Stimulated activated CD4-positive, alpha-beta T cell treated with anti-CD3 and anti-CD28 coated beads, Interleukin-1b, Interleukin-23, amount 100 ng/mL, for 24 hours (primary cell): ENCODE measurements at places on chromosomes 16 and 17.

DNA sequence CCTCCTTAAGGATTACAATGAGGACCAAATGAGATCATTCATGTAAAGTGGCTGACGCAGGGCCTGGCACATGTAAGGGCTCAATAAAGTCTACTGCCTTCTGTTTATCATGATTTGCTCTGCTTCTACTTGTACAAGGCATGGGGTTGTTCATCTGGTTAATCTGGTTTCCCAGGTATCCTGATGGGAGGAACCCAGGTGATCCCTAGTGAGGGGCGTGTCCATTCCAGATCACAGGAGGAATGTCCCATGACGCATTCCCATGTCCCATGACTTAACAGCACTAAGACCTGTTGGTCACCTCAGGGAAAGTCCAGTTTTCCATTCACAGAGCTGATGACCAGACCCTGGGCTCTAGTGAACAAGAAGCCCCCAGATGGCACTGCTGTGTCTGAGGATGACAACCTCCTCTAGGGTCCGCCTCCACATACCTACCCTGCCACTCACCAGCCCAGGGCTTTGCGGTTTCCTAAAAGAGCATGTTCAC lies 11.5 kb upstream of the TPPP3 start:
- DNase-seq = no peak

DNA sequence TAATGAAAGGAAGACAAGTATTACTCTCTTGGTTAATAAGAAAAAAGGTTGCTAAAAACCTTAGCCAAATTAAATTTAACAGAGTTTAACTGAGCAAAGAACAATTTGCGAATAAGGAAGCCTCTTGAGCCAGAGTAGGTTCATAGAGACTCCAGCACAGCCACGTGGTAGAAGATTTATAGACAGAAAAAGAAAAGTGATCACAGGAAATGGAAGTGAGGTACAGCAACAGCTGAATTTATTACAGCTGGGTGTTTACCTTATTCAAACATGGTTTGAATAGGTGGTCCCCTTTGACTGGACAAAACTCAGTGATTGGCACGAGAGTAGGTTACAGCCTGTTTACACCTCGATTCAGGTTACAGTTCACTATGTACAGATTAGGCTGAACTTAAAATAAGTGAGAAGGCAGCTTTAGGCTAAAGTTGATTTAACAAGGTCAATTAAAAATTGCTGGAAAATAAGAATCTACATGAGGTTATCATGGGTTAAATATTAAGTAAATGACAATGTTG lies 3.3 kb upstream of the CCL15 start:
- no peak for DNase-seq

GRCh38 chr17:63847525-63848249 lies 5.2 kb upstream of the SMARCD2 start:
- DNase-seq = no peak

DNA sequence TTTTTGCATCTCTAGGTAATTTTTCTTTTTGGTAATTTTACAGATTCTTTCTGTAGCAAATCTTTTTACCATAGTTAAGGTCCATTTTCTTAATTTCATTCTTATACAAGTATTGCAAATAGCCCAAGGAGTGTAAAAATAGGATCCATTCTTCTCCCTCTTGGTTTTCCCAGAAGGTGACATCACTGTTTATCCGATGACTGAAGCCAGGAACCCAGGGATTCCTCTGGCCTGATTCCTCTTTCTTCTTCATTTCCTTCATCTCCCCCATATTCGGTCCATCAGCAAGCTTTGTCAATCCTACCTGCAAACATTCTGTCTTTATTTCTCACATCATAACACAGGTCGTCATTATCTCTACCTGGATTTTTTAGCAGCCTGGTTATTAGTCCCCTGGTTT lies 5.3 kb downstream of the RBBP6 start:
- no peak for DNase-seq

GRCh38 chr17:80346498-80347275 lies 68.3 kb upstream of the ENDOV start:
- no peak for DNase-seq

DNA sequence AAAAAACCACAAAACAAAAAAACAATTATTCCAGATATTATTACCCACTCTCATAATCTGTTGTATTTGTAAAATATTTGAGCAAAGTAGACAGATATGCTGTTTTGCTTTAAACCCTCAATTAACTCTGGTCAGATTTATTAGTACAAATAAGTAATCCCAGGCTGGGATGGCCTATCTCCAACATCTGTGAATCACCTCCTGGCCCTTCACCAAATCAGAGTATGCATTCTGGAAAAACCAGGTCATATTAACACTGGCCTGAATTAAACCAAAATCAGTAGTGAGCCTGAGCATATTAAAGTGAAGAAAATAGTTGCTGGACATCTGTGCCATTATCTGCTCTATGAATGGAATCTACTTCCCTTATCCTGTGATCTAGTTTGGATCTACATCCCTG lies 41.0 kb downstream of the STAT3 start:
- DNase-seq = no peak

- no peak for DNase-seq
These were observed 1.1 kb upstream of the STAT5B start for GRCh38 chr17:42277342-42277712.

GRCh38 chr16:54216688-54217087 lies 69.9 kb downstream of the IRX3 start:
- no peak for DNase-seq

- peak; percentile 61 for DNase-seq
These were observed 7.7 kb downstream of the IL34 start for GRCh38 chr16:70653809-70654771.

DNA sequence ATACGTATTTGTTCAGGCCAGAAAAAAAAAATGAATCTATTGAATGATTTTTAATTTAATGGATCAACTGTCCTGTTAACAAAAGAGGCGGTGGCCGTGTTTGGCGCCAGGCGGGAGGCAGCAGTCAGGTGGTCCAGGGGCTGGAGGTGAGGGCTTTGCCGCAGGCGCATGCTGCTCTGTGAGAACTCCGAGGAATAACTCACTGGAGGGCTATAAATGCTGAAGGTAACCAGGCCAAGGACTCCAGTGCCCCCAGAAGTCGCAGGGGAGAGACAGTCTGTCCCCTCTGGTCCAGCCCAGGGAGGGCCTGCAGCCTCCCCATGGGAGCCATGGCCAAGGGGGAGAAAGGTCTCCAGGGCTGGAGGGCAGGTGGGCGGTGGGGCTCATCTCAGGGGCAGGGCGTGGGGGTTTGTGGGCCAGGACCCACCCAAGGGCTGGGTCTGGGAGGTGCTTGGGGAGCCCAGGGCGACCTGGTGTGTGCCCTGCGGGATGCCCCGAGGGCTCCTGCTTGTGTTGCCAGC lies 7.1 kb upstream of the BAHCC1 start:
- no peak for DNase-seq

DNA sequence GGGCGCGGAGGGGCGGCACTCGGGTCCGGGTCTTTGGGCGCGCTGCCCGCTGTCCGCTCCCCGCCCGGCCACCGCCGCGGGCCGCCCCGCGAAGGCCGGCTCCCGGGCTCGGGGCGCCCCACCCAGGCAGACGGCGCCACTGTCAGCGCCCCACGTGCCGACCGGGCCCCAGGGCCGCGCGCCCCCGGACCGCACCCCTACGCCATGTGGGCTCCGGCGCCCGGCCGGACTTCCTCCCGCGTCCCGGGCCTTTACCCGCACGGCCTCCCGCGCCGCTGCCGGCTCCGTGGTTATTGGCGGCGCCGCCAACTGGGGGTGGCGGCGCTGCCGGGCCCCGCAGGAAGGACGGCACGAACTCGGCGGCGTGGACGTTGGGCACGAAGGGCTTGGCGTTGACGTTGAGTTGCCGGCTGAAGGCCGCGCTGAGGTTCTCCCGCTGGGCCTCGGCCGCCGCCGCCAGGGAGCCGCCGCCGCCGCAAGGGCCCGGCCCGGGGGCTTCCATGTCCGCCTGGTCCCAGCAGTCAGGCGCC lies 577 bp downstream of the GSPT1 start:
- DNase-seq = peak; percentile 19

- DNase-seq = no peak
These were observed 237.3 kb upstream of the TNRC6C start for GRCh38 chr17:77720946-77721845.

GRCh38 chr16:81138831-81139557 lies 42.8 kb upstream of the GCSH start:
- no peak for DNase-seq

DNA sequence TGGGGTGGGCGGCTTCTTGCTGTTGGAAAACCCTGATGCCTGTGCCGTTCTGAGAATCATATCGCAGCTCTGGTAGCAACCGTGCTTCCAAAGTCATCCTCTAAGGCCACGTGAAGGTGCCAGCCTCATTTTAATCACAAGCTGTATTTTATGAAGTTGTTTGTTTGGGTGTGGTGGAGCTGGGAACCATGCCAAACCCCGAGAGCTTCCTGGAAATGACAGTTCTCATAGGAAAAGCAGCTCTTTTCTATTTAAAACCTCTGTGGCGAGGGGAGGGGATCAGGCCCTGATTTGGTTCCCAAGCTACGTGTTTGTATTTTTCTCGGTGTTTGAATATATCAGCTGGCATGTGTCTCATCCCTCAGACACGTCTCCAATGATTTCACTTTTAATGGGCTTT lies 21.7 kb downstream of the KNOP1 start:
- DNase-seq = no peak

DNA sequence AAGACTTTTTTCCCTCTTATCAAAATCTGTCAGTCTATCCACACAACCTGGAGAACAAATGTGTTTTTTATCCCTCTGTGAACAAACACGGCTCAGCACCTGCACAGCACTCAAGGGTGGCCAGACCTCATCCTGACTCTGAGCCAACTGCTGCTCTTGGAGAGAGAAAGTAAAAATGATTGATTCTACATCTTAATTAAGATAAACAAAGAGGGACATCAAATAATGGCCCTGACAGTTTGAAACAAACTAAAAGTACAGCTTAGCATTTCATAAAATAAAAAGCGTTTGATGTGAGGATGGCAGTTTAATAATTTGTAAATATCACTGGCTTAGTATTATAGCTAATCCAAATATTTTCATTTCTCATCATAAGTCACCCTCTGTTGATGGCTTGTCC lies 106.2 kb downstream of the SNX11 start:
- DNase-seq = no peak

- DNase-seq = no peak
These were observed 364.1 kb downstream of the FOXL1 start for GRCh38 chr16:86942151-86943051.

DNA sequence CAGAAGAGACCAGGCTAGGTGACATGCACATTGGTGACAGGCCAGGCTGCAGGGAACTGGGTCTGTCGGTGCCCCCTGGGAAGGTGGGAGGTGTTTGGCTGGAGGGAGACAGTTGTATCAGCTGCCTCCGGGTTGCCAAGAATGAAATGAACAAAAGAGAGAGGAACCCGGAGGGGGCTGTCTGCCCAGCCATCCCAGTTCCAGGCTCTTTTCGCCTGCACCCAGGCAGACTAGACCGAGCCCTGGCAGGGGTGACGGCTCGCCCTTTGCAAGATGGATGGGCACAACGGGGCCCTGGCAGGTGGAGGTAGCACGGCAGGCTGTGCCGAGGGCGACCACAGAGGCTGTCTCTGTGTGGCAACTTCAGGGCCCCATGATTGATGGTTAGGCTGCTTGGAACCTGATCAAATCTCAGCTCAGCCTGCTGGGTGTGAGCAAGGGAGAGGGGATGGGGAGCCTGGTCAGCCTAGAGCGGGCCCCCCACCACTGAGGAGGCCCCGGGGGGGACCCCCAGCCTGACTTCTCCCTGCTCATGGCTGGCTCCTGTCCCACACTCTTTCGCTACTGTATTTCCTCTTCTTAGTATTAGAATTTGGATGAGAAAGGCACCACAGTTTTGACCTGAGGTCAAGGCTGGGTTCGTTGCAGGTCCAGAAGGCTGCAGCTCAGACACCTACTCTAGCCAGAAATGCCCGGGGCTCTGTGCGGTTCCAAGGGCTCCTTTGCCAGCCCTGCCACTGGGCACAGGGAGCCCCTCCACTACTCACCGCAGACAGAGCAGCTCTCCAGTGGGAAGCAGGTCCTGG lies 118.9 kb upstream of the CHMP6 start:
- DNase-seq = no peak

DNA sequence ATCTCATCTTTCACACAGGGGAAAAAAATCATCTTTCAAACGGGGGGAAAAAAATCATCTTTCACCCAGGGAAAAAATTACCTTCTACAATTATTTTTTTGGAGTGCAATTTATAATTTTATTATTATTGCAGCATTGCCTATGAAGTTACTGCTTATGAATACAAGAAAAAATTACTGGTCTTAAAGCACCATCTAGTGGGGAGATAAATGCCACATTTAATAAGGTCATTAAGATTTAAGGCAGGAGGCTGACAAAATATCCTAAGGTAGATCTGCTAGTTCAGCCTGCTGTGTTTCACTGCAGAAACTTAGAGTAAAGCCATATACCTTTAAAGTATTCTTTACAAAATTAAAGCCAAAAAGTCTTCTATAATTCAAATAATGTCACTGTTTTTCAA lies 13.7 kb downstream of the SHCBP1 start:
- no peak for DNase-seq

GRCh38 chr16:52496051-52496876 lies 50.7 kb downstream of the TOX3 start:
- DNase-seq = no peak

- no peak for DNase-seq
These were observed 15.1 kb downstream of the UNC45B start for GRCh38 chr17:35162755-35163154.

DNA sequence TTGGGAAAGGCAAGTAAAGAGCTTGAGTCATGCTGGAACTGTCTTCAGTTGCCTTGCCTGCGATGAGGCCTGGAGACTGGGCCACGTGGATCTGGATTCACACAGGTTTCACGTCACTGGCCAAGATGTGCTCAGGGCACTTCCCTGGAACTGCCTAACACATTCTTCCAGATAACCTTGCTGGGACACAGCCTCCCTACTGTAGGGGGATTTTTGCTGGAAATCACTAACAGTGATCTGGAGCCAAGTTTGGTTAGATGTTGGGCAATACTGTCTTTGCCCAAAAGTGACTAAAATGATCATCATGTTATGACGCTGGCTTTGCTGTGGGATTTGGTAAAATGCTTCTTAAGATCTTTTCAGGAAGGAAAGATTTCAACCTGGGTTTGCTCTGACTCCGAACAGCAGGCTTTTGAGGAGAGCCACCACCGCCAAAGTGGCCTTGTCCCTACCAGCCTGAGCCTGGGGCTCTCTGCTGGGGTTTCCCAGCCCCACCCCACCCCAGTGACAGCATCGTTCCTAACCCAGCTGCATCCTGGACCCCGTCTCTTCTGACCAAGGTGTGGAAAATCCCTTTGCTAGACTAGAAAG lies 14.7 kb downstream of the C1QTNF1 start:
- DNase-seq = no peak
